ENCODE measurements at places on chromosomes 11 and 22.

- no peak overlapping the region for H3K4me3 ChIP-seq
- H3K27ac ChIP-seq: no peak overlapping the region
- no peaks in the 10 kb centered on the region for H3K36me3 ChIP-seq
- no peaks in the 10 kb centered on the region for H3K4me1 ChIP-seq
These were observed 15.2 kb downstream of the KCNQ1 start for GRCh38 chr11:2459796-2460531.

DNA sequence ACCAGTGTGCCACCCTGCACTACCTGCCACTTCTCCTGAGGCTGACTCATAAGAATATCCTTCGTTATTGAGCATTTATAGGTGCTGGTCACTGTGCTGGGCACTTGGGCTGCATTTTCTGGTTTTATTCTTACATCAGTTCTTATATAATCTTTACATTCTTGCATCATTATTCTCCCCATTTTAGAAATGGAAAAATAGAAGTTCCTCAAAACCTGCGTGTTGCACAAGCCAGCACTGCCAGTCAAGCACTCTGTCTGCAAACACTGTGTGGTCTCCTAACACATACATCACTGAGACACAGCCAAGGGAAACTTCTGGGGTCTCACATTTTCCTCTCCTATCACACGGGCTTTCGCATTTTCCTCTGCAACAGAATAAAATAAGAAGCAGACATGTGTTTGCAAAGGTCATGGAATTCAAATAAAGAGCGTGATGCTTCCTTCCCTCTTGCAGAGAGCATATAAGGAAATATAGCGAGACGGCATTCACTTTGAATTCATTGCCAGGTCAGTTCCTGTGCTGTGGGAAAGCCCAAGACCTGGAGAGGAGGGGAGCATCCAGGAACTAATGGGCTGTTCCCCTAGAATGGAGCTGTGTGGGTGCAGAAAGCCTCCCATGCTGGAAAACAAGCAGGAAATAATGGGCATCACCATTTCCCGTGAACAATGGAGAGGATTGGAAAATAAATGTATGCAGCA, 73.9 kb upstream of the SEZ6L start:
- H3K27me3 ChIP-seq: no peaks in the 10 kb centered on the region
- H3K27ac ChIP-seq: no peak overlapping the region
- H3K36me3 ChIP-seq: no peaks in the 10 kb centered on the region
- H3K4me1 ChIP-seq: no peaks in the 10 kb centered on the region

GRCh38 chr11:62858201-62858600, 18.8 kb upstream of the WDR74 start:
- peaks cover 50% of the 10 kb centered on the region for H3K4me1 ChIP-seq
- peak overlapping the region; percentile 87 for H3K4me3 ChIP-seq
- peak overlapping the region; percentile 84 for H3K27ac ChIP-seq
- H3K36me3 ChIP-seq: peaks cover 56% of the 10 kb centered on the region

DNA sequence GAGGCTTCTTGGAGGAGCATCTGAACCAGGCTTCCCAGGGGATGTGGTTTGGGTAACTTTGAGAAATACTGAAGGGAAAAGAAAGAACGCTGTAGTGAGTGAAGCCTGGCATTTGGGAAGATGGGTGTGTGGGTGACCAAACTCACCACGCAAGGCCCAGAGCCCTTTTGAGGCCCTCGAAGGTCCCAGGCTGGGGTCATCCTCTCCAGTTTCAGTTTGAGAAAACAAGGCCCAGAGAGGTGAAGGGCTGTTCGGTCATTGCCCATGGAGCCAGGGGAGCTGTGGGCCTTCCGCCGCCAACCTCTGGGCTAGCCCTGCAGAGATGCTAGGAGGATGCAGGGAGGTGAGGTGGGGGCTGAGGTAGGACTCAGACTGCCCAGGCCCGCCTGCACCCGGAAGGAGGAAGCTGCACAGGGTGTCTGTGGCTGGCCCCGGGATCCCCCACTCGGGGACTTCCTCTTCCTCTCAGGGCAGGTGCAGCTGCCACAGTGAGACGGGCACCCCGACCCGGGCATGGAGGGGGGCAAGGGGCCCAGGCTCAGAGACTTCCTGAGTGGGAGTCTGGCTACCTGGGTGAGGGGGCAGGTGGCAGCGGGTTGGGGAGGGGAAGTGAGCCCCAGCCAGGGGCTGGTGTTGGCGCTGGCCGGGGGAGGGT, at the start of gene CCDC88B:
Gene CCDC88B, plus strand, starts transcription at position 451 of the 655 bp plus-strand sequence. Its CDS starts 63 bp downstream, at position 514.
- no peak within 1 kb of the TSS for H3K4me3 ChIP-seq
- peak; percentile 58 for DNase-seq
- no peaks in the 10 kb centered on the region for H3K36me3 ChIP-seq

GRCh38 chr22:47443836-47444745, 681.6 kb downstream of the TBC1D22A start:
- H3K27ac ChIP-seq: no peak overlapping the region
- H3K36me3 ChIP-seq: no peaks in the 10 kb centered on the region
- H3K27me3 ChIP-seq: no peaks in the 10 kb centered on the region
- no peaks in the 10 kb centered on the region for H3K4me1 ChIP-seq

- H3K27ac ChIP-seq: no peak overlapping the region
- DNase-seq: peak; percentile 62
- H3K4me3 ChIP-seq: no peak overlapping the region
- no peaks in the 10 kb centered on the region for H3K27me3 ChIP-seq
- no peaks in the 10 kb centered on the region for H3K36me3 ChIP-seq
- H3K4me1 ChIP-seq: no peaks in the 10 kb centered on the region
These were observed 51.8 kb downstream of the OTOG start for GRCh38 chr11:17598700-17599459.

- DNase-seq: no peak
- H3K27me3 ChIP-seq: no peaks in the 10 kb centered on the region
- H3K27ac ChIP-seq: no peak overlapping the region
- no peak overlapping the region for H3K4me3 ChIP-seq
These were observed 646.8 kb upstream of the CCDC90B start for GRCh38 chr11:83933008-83933407.

- H3K4me1 ChIP-seq: no peaks in the 10 kb centered on the region
- no peak overlapping the region for H3K4me3 ChIP-seq
- H3K27ac ChIP-seq: no peak overlapping the region
- H3K27me3 ChIP-seq: no peaks in the 10 kb centered on the region
- no peaks in the 10 kb centered on the region for H3K36me3 ChIP-seq
- DNase-seq: no peak
These were observed 28.7 kb downstream of the IGLL1 start for GRCh38 chr22:23551385-23551784.

DNA sequence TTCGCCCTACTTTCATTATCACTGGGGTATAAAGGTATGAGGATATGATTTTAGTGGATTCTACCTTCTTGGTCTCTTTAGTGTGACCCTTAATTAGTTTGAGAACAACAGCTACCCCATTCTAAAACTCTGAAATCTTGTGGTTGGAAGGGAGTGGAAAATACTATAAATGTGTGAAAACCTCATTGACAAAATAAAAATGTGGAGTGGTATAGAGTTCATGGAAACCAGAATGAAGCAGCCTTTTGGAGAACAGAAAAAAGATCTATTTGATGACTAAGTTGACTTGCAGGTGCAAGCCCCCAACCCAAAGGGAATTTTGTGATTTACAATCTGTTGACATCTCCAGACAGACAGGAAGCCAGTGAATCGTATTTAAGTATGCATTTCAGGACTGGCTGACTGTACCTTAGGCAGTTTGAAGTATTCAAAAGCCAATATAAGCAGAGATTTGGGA, 75.8 kb downstream of the GAS2 start:
- H3K27ac ChIP-seq: no peak overlapping the region
- H3K27me3 ChIP-seq: peaks cover 7% of the 10 kb centered on the region
- no peaks in the 10 kb centered on the region for H3K36me3 ChIP-seq
- no peak for DNase-seq
- H3K4me3 ChIP-seq: no peak overlapping the region

- no peak for DNase-seq
- no peak overlapping the region for H3K27ac ChIP-seq
- H3K27me3 ChIP-seq: no peaks in the 10 kb centered on the region
These were observed 51.5 kb upstream of the LRRC32 start for GRCh38 chr11:76721755-76722677.

DNA sequence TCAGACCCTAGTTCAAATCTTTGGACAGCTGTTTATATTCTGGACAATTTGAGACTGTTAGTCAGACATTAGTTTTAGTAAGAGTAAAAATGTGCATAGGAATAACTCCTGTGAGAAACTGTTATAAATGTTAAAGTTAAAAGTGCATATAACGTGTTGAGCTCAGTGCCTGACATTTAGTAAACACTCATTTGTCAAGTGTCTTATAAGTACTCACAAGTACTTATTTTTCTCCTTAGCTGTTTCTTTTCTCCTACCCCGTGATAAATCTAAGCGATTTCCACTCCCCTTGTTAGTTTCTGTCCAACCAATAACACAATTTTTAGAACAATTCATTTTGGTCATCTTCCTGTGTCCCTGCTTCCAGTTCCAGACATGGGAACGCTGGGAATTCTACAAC, 59.3 kb downstream of the LRRC4C start:
- H3K27ac ChIP-seq: no peak overlapping the region
- no peak overlapping the region for H3K4me3 ChIP-seq
- no peaks in the 10 kb centered on the region for H3K27me3 ChIP-seq
- DNase-seq: no peak

DNA sequence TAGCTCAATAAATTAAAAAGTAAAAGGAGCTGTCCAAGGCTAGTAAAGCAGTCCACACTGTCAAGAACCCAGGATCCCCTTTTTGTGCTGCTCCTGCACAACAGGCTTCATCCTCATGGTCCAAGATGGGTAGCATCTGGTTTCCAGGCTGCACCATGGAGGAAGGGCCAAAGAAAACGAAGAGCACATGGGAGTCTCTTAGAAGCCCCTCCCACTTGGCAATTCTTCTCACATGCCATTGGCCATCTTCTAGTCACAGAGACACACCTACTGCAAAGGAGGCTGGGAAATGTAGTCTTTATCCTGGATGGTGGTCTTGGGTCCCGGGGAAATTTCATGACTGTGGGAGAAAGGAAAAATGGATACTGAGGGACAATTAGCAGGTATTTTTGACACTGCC, 37.8 kb downstream of the PRR5L start:
- H3K4me1 ChIP-seq: peaks cover 9% of the 10 kb centered on the region
- DNase-seq: no peak
- no peaks in the 10 kb centered on the region for H3K27me3 ChIP-seq
- H3K4me3 ChIP-seq: no peak overlapping the region

GRCh38 chr11:12109591-12110196, 696 bp upstream of the MICAL2 start:
- H3K27me3 ChIP-seq: no peaks in the 10 kb centered on the region
- H3K4me3 ChIP-seq: peak overlapping the region; percentile 78
- H3K4me1 ChIP-seq: peaks cover 27% of the 10 kb centered on the region
- H3K27ac ChIP-seq: peak overlapping the region; percentile 90

GRCh38 chr11:123650901-123651300, 3.5 kb downstream of the SCN3B start:
- H3K4me1 ChIP-seq: no peaks in the 10 kb centered on the region
- DNase-seq: no peak
- no peaks in the 10 kb centered on the region for H3K36me3 ChIP-seq
- no peak overlapping the region for H3K4me3 ChIP-seq

- no peak for DNase-seq
- no peaks in the 10 kb centered on the region for H3K4me1 ChIP-seq
- H3K27me3 ChIP-seq: no peaks in the 10 kb centered on the region
- H3K27ac ChIP-seq: no peak overlapping the region
- H3K36me3 ChIP-seq: no peaks in the 10 kb centered on the region
These were observed 20.2 kb upstream of the KCNJ11 start for GRCh38 chr11:17408641-17409040.

GRCh38 chr11:69682221-69682620, 7.1 kb upstream of the LTO1 start:
- no peaks in the 10 kb centered on the region for H3K36me3 ChIP-seq
- no peaks in the 10 kb centered on the region for H3K27me3 ChIP-seq
- no peak for DNase-seq
- no peaks in the 10 kb centered on the region for H3K4me1 ChIP-seq

DNA sequence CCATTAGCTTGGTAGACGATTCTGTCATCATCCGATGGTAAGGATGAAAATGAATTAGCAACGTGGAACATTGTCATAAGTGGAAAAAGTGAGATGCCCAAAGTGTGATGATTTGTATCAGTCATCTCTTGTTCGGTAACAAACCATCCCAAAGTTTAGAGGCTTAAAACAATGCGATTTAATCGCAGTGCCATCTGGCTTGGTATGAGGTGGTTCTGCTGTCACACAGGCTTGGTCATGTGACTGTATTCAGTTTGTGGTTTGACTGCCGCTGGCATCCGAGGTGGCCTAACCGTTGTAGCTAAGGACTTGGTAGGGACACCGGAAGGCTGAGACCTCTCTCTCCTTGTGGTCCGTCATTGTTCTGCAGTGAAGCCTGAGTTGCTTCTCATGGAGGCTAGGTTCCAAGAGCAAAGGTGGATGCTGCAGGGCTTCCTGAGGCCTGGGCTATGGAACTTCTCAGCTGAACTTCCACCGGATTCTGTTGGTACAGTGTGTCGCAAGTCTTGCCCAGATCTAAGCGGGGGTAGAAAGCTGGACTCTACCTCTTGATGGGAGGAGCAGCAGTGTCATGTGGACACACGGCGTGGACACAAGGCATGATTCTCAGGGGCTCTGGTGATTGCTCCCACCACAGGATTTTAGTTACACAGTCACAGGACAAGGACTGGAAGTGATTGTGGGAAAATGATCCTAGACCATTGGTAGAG, 36.3 kb downstream of the BCR start:
- DNase-seq: no peak
- peaks cover 61% of the 10 kb centered on the region for H3K4me1 ChIP-seq
- peak overlapping the region; percentile 99 for H3K27ac ChIP-seq
- no peaks in the 10 kb centered on the region for H3K36me3 ChIP-seq
- no peak overlapping the region for H3K4me3 ChIP-seq
- no peaks in the 10 kb centered on the region for H3K27me3 ChIP-seq

DNA sequence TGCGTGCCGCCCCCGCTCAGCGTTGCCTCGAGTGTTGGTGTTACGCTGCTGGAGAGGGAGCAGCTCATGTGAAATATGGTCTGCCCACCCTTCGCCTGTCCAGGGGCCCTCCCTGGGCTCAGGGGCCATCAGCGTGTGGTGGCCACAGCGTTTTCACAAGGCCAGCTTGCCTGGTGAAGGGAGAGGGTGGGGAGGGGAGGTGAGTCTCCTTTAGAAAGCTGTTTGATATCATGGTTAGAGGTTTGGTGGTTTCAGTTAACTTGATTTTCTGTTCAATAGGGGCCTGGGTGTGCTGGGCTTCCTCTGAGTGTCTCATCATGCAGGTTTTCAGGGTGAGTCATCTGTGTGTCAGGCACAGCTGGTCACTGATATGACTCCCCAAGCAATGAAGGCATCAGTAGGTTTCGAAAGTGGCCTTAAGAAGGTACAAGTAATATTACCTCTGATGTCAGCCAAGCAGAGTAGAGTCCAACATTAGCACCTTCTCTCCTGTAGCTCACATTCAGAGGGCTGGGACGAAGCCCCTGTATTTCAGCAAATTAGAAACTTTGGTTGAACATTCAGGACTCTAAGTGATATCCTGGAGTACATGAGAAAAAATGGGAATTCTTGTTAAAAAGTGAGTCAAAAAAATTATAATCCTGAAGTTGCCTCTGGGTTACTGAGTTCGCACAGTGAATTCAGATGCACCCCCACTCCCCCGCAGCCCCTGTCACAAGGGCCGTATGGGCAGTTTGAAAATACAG, 172.5 kb downstream of the TBC1D22A start:
- no peak overlapping the region for H3K4me3 ChIP-seq
- peaks cover 3% of the 10 kb centered on the region for H3K36me3 ChIP-seq
- H3K4me1 ChIP-seq: peaks cover 28% of the 10 kb centered on the region
- no peak for DNase-seq
- H3K27me3 ChIP-seq: no peaks in the 10 kb centered on the region
- H3K27ac ChIP-seq: peak overlapping the region; percentile 71

Measured in RWPE2 (cell line).